ENCODE measurements at places on chromosomes 1 and 21. TPM values are rescaled to one million over a fixed set of nuclear protein-coding genes. Genes with fewer than 3 reads are reported as not detected.

The KRTAP13-2 gene
- total RNA-seq = not detected

The PTGER3 gene
- total RNA-seq = 0.77 TPM

The GJC2 gene
- total RNA-seq = 2.7 TPM

The PDIK1L gene
- total RNA-seq = 4.2 TPM

The TRIM63 gene
- not detected for total RNA-seq

The S100A7A gene
- not detected for total RNA-seq

The PDC gene
- 0.38 TPM for total RNA-seq

The TRIM17 gene
- under 0.01 TPM for total RNA-seq

The HCRTR1 gene
- not detected for total RNA-seq

The TNN gene
- total RNA-seq = not detected

The TRNP1 gene
- total RNA-seq = 17.4 TPM

The AZIN2 gene
- total RNA-seq = 2.5 TPM

The GNAT2 gene
- total RNA-seq = under 0.01 TPM

The HTR6 gene
- not detected for total RNA-seq

The PLEKHO1 gene
- total RNA-seq = 24.9 TPM

The C1orf50 gene
- total RNA-seq = 5.9 TPM

The CAPN8 gene
- total RNA-seq = 0.28 TPM

The PATJ gene
- 7.9 TPM for total RNA-seq

The TNFSF4 gene
- total RNA-seq = 2.3 TPM

The MIXL1 gene
- not detected for total RNA-seq

The C1QC gene
- total RNA-seq = not detected

The KCNH1 gene
- total RNA-seq = 0.19 TPM

The CRABP2 gene
- total RNA-seq = 8.1 TPM

The RNU1-2 gene
- under 0.01 TPM for total RNA-seq

The ETV3L gene
- total RNA-seq = not detected

The TNNI3K gene
- total RNA-seq = 0.28 TPM

Data from regular cardiac myocyte (primary cell).